ENCODE measurements at places on chromosomes 6 and 20. TPM values are rescaled to one million over a fixed set of nuclear protein-coding genes. Genes with fewer than 3 reads are reported as not detected.

The ATP6V1G2 gene
- 0.34 TPM for total RNA-seq

The CUL9 gene
- total RNA-seq = 11.3 TPM

The COL9A3 gene
- 35.2 TPM for total RNA-seq

The ZNF322 gene
- 17.0 TPM for total RNA-seq

The ZGPAT gene
- total RNA-seq = 9.9 TPM

The PTCRA gene
- not detected for total RNA-seq

The SGK2 gene
- 16.8 TPM for total RNA-seq

The OR2B6 gene
- total RNA-seq = not detected

The HSPA1L gene
- total RNA-seq = 0.51 TPM

The RHAG gene
- not detected for total RNA-seq

The SH3BGRL2 gene
- total RNA-seq = 12.3 TPM

The CNR1 gene
- 0.24 TPM for total RNA-seq

DNA sequence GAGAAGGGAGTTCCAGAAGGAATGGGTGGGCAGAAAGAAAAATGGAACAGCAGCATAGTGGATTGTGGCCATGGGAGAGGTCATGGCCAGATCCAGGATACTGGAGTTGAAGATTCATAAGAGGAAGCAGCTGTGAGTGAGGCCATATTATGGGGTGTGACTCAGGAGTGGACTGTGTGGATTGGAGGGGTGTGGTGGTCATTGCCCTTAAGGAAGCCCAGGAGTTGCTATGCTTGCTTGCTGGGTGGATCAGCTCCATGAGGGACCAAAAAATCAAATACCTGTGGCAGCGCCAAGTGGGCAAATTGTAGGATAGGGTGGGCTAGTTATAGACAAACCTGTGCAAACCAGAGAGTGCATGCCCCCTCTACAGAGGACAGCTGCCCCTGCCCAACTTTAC, 18.3 kb downstream of the LRRC1 start:
- DNase-seq = no peak

- no peak for DNase-seq
These were observed 161.3 kb upstream of the RREB1 start for GRCh38 chr6:6946206-6947155.

GRCh38 chr6:23140871-23141270, 571.5 kb downstream of the HDGFL1 start:
- no peak for DNase-seq

DNA sequence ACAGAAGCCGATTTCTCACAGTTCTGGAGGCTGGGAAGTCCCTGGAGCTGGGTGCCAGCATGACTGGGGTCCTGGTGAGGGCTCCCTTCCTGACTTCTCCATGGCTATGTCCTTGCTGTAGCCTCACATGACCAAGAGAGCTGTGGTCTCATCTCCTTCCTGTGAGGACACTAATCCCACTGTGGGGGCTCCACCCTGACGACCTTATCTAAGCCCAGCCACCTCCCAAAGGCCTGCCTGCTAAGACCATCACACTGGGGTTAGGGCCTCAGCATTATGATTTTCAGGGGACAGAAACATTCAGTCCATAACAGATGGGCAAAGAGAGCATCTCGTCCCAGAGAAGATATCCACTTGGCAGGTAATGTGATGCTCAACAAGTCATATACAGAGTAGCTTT, 16.8 kb downstream of the RPP40 start:
- DNase-seq = no peak

- DNase-seq = no peak
These were observed 140.4 kb upstream of the TENT5A start for GRCh38 chr6:81892891-81893290.

DNA sequence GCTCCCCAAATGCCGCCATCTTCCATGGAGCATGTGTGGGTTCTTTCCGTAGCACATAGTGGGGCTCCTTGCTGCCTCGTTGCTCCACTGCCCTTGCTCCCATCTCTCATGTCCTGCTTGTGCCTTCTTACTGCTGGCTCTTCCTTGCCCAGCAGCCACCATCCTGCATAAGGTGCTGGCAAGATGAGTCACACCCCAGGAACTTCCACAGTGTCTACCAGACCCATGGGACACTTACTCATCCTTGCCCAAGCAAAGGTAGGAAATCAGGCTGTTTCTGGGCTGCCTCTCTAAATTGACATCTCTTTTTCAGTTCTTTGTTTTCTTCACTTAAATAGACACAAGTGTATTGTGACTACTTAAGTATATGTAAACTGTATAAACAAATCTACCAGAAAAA, 39.4 kb upstream of the RGS17 start:
- no peak for DNase-seq

- no peak for DNase-seq
These were observed 108.1 kb downstream of the PCSK2 start for GRCh38 chr20:17334932-17335331.

DNA sequence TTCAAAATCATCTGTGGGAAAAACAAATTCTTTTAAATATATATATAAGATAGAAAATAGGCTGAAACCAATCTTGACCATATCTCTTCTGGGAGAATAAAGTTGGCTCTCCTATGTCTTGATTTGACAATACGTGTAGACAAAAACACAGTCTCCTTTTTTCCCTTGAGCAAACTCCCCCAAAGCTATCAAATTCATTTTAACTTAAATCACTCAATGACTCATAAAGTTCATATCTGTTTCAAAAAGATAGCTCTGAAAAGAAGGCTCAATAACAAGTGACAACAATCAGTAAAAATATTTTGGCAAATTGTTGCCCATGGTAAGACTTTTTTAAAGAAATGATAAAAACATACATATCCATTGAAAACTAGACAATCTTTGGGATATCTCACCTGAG, 236.0 kb upstream of the TENT5A start:
- no peak for DNase-seq

- DNase-seq = no peak
These were observed 3.6 kb upstream of the PHIP start for GRCh38 chr6:79081663-79082062.

DNA sequence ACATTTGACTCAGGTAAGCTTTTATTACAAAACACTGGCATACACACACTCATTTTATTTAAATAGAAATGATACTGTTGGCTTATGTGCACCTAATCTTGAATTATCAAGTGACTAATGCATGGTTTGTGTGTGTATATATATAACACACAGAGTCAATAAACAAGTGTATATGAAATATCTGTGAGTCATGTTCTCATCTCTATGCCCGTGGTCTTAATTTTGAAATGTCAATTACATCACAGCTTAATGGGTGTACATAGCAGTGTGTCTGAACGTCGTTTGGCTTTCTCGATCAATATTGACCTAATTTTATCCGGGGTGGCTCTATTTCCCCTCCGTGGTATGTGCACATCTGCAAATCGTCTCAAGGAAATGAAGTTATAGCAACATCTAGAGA, 104.0 kb upstream of the ZFP64 start:
- no peak for DNase-seq

GRCh38 chr6:31901415-31901952, 402 bp downstream of the ZBTB12 start:
- DNase-seq = peak; percentile 90

- DNase-seq = no peak
These were observed 56.7 kb downstream of the TRIM38 start for GRCh38 chr6:26019261-26019830.

DNA sequence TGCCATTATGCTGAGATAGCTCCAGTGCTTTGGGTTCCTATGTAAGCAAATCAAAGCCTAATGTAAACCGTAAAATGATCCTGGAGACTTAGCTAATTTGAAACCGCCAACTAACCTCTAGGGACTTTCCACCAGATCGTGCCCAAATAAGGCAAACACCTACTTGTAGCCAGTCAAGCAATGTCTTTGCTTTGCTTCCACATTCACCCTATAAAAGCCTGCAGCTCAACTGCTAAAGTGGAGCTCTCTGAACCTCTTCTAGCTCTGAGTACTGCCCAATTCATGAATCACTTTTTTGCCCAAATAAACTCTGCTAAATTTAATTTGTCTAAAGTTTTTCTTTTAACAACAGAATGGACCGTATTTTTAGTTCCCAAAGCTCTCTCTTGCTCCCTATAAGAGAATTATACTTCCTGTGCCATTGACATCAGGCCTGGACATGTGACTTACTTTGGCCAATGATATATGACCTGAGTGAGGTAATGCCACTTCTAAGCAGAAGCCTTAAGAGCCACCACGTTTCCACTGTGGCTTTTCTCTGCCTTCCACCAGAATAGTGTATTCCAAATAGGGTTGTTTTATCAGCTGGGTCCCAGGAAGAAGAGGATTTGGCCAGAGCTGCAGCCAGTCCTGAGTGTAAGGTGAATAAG, 34.8 kb upstream of the PSMF1 start:
- no peak for DNase-seq

GRCh38 chr20:31673943-31674463, 36.3 kb downstream of the COX4I2 start:
- no peak for DNase-seq

GRCh38 chr20:23212464-23212995, 126.4 kb upstream of the CD93 start:
- no peak for DNase-seq

- DNase-seq = no peak
These were observed 21.1 kb downstream of the HLA-DRB1 start for GRCh38 chr6:32568561-32568960.

GRCh38 chr6:85795945-85796344, 153.3 kb upstream of the SYNCRIP start:
- DNase-seq = no peak

DNA sequence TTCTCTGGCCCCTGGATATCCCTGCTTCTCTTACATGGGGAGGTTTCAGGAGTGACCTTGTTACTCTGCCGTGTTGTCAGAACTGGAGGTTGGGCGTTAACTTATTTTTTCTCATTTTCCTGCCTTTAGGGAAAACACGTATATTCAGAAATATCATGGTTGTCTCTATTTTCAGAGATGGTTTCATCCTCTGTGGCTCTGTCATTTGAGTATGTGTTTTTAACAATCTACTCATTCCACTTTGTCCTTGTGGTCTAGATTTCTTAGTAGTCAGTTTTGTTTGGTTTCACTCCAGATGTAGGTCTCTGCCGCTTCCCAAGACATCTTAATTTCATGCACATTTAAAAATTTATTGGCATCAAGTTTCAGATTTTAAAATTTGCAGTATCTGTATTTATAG, 45.9 kb downstream of the KCNS1 start:
- DNase-seq = no peak

- DNase-seq = peak; percentile 66
These were observed 47.0 kb downstream of the SLC22A23 start for GRCh38 chr6:3409699-3410384.

DNA sequence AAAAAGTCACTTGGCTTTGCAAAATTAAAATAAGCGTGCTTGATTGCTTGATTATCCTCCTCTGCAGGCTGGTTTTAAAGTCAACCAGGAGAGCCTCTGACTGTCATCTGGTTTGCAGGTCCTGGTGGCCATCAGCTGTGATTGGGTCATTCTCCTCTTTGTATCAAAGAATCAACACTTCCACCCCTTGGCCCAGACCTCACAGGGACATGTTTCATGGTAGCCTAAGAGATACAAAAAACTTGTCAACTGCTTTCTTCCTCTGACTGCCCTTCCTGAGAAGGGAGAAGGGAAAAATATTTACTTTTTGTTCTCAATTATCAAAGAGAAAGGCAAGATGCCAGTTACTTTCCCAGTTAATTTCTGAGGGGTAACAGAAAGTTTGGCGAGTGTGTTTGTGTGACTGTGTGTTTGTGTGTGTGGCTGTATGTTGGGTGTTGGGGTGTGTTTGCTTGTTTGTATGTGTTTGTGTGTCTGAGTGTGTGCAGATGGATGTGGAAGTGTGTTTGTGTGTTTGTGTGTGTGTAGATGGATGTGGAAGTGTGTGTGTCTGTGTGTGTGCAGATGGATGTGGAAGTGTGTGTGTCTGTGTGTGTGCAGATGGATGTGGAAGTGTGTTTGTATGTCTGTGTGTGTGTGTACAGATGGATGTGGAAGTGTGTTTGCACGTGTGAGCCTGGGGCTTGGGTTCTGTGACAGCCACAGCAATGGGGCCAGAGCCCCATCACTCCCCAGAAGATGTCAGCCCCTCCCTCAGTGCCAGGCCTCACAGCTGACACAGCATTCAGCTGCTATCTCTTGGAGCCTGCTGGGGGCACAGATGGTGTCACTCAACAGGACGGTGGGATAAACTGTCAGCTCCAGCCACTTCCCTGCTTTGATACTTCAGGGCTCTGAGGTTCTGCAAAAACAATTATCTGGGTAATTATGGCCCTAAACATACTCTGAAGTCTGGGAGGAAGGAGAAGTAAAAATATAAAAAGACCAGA, 98.6 kb upstream of the RNF24 start:
- no peak for DNase-seq
